Endodermal cell (in vitro differentiated cells): ENCODE measurements at places on chromosomes 1 and 21. TPM values are rescaled to one million over a fixed set of nuclear protein-coding genes. Genes with fewer than 3 reads are reported as not detected.

Gene LAMB3
- total RNA-seq, result 0.53 and 0.59 TPM in 2 replicates

DNA sequence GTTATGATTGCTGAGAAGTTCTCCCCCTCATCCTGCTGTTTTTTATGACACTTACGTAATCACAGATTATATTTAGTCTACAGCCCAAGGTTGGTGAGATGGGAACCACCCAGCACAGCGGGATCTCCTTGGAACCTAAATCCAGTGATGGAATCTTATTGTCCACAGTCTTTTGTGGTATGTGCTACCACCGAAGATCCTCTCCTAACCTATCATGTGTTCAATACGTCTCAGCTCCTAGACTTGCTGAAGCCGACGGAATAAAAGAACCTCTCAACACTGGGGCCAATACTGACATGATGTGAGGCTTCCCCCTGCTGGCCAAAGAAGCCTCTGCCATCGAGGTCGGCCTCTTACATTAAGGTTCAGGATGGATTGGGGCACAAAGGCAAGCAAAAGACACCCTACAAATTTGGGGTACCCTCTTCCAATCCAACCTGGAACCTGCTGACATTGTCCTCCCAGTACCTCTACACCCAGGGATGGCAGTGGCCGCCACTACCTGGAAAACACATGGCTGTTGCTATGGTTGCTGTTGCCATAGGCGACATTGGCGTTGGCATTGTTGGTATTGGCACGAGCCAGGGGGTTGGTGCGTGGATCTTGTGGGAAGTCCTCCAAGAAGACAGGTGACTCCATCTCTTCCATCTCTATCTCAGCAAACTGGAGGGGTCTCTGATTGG lies 19.4 kb upstream of the KIF21B start:
- H3K27ac ChIP-seq, result no peak overlapping the region
- peak; percentile 87 for DNase-seq
- H3K4me3 ChIP-seq, result no peak overlapping the region
- H3K36me3 ChIP-seq, result no peaks in the 10 kb centered on the region
- no peaks in the 10 kb centered on the region for H3K4me1 ChIP-seq
- no peaks in the 10 kb centered on the region for H3K27me3 ChIP-seq

DNA sequence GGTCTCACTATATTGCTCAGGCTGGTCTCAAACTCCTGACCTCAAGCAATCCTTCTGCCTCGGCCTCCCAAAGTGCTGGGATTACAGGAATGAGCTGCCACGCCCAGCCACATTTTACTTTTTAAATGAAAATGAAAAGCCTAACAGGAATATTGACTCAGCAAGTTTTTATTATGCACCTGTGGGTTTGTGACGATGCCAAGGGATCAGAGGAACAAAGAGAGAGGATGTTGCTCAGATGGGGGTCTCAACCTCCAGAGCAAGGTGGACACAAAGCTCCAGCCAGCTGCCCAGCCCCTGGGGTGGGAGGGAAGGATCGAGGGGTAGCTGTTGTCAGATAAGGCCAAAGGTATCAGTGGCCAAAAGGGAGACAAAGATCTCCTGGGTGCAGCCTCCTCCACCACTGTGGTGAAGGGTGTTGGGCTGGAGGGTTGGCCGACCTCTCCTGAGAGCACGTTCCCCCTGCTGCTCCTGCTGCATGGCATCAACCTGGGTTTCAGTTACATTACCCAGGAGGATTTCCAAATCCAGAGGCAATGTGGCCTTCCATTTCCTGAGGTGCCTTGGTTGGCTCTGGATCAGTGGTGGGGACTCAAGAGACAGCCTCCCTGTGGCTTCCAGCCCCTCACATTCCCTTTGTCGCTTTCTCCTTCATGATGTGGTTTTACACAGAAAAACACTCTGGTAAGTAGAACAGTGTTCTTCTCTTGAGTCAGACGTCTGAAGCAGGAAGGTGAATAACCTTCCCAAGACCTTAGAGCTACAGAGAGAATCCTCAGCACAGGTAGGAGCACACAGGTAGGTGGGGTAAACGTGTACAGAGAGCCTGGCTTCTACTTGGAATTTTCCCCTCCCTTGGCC lies 34.2 kb downstream of the ZNF496 start:
- H3K4me1 ChIP-seq, result peaks cover 38% of the 10 kb centered on the region
- H3K36me3 ChIP-seq, result peaks cover 46% of the 10 kb centered on the region
- H3K27ac ChIP-seq, result no peak overlapping the region
- DNase-seq, result peak; percentile 50
- no peaks in the 10 kb centered on the region for H3K27me3 ChIP-seq

Gene TCHHL1
- not detected in 3 replicates for total RNA-seq

DNA sequence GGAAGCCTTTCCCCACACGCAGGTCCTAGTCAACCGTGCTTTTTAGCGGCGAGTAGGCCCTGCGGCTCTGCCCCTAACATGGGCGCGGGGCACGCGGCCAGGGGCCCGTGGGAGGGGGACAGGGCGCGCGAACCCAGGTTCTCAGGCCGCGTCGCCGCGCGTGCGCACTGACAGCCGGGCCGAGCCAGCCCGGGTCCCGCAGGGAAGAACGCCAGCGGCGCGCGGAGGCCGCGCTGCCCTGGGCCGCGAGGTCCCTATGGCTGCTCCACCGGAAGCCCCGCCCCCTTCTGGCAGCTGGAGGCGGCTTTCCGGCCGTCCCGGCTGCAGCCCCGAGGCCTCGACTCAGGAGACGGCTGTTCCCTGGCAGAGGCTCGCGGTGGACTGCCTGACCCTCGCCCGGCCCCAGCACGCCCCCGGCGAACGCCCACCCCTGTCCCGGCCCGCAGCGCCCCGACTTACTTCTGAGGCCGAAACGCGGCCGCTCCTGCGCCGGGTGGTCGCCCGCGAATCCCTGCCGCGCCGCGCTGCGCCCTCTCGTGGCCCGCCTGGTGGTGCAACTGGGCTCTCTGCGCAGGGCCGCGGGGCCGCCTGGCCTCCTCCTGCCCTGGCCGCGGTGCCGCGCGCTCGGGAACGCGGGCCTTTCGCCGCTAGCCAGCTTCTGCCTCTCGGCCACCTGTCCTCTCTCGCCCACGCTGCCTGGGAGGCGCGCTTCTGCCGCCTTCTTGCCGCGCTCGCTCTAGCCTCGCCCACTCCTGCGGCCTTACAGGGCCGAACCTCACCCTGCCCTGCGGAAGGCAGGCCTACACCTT lies 16.6 kb upstream of the RIPPLY3 start:
- no peaks in the 10 kb centered on the region for H3K36me3 ChIP-seq
- peaks cover 8% of the 10 kb centered on the region for H3K27me3 ChIP-seq

DNA sequence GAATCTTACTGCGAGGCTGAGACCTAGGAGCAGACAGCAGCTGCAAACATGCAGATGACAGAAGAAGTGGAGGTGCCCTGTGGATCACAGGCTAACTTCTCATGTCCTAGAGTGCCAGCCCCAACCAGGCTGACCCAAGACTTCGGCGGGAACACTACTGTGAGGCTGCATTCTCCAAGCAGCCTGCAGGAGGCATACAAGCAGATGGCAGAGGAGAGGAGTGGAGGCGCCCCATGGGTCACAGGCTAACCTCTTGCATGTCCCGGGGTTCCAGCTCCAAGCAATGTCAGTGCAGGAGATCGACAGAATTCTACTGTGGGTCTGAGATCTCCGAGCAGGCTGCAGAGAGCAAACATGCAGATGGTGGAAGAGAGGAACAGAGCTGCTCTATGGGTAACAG lies 98.1 kb upstream of the ZNF678 start:
- no peaks in the 10 kb centered on the region for H3K4me1 ChIP-seq
- no peak overlapping the region for H3K4me3 ChIP-seq
- DNase-seq, result peak; percentile 72
- no peaks in the 10 kb centered on the region for H3K36me3 ChIP-seq
- H3K27ac ChIP-seq, result no peak overlapping the region
- H3K27me3 ChIP-seq, result peaks cover 3% of the 10 kb centered on the region

DNA sequence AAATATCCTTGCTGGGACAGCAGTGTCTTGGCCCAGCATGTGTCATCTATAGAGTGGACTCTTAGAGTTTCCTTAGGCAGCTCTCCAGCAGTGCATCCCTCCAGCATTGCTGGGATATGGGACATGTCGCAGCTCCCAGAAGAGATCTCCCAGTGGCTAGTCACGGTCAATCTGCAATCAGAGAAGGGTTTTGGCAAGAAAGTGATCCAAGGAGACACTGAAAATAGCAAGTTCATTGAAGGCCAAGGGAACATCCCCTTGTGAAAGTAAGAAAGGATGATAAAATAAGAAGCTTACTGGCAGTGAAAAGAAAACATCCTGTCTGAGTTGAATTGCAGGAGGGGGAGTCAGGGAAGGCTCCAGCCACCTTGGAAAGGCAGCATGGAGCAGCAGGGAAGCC lies 19.3 kb upstream of the NPL start:
- no peaks in the 10 kb centered on the region for H3K36me3 ChIP-seq
- no peaks in the 10 kb centered on the region for H3K4me1 ChIP-seq
- H3K27ac ChIP-seq, result no peak overlapping the region
- no peaks in the 10 kb centered on the region for H3K27me3 ChIP-seq
- no peak for DNase-seq

Gene KMO
- not detected in 3 replicates for total RNA-seq

- H3K27ac ChIP-seq, result no peak overlapping the region
- peaks cover 7% of the 10 kb centered on the region for H3K4me1 ChIP-seq
- no peak for DNase-seq
- no peak overlapping the region for H3K4me3 ChIP-seq
- no peaks in the 10 kb centered on the region for H3K36me3 ChIP-seq
Observed at GRCh38 chr1:95369985-95370690, 136.1 kb downstream of the RWDD3 start.

Gene FAM3B
- 0.86 to 2.1 TPM (median 1.1 TPM) in 3 replicates for total RNA-seq

GRCh38 chr21:17848228-17848627 lies 29.1 kb upstream of the C21orf91 start:
- no peak for DNase-seq
- H3K27me3 ChIP-seq, result no peaks in the 10 kb centered on the region
- no peak overlapping the region for H3K27ac ChIP-seq
- no peak overlapping the region for H3K4me3 ChIP-seq
- H3K36me3 ChIP-seq, result no peaks in the 10 kb centered on the region

GRCh38 chr1:8681911-8682310 lies 135.5 kb downstream of the RERE start:
- H3K27ac ChIP-seq, result no peak overlapping the region
- no peaks in the 10 kb centered on the region for H3K27me3 ChIP-seq
- no peak for DNase-seq

GRCh38 chr1:206905295-206906164 lies 8.3 kb downstream of the IL24 start:
- peaks cover 55% of the 10 kb centered on the region for H3K27me3 ChIP-seq
- H3K36me3 ChIP-seq, result no peaks in the 10 kb centered on the region
- no peak overlapping the region for H3K4me3 ChIP-seq
- no peak overlapping the region for H3K27ac ChIP-seq
- H3K4me1 ChIP-seq, result no peaks in the 10 kb centered on the region

GRCh38 chr21:41852151-41852928 lies 26.8 kb downstream of the PRDM15 start:
- H3K27ac ChIP-seq, result no peak overlapping the region
- DNase-seq, result no peak
- no peak overlapping the region for H3K4me3 ChIP-seq
- no peaks in the 10 kb centered on the region for H3K27me3 ChIP-seq
- no peaks in the 10 kb centered on the region for H3K4me1 ChIP-seq

DNA sequence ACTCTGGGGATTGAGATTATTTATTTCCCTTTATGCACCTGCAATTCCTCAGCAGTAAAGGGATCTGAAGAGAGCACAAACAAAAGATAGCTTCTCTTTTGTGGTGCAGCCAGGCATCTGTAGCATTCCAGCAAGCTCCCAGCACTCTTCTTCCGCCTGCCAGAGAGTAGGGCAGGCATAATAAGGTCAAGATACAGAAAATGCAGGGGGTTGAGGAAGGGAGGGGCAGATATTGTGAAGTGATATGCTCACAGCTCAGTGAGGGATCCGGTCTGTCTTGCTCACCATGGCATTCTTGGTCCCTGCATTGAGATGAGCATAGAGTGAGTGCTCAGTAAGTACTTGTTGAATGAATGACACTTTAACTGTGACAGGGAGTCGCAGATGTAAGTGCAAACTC lies 23.9 kb downstream of the FASLG start:
- no peak for DNase-seq
- no peaks in the 10 kb centered on the region for H3K27me3 ChIP-seq
- no peak overlapping the region for H3K27ac ChIP-seq
- H3K4me1 ChIP-seq, result peaks cover 15% of the 10 kb centered on the region

DNA sequence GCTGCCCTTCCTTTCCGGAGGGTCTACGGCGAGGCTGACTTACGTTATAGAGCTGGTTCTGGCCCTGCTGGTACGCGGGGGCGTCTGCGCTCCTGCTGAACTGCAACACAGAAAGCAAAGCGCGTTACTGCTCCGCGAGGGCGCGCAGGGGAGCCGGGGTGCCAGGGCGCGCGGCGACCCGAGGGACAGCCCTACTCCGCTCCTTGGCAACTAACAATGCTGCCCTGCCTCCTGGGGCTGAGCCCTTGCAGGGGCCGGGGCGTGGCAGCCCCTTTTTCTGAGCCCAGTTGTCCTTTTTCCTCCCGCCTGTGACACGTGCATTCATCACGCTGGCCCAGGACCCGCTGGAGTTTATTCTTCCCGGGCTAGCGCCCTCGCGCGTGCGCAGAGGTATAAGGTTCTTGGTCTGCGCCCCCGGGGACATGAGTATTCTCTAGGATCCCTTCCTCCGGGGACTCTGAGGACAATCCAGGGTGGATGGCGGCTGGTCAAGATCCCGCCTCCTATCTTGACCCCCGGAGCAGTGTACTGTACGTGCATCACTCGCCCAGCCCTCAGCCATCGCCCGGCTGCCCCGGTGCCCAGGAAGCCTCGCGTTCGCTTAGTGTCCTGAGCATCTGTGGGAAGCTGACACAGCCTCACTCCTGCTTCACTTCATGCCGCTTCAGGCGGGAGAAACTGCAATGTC lies 78.9 kb downstream of the CD247 start:
- peak; percentile 89 for DNase-seq
- H3K27ac ChIP-seq, result no peak overlapping the region
- no peaks in the 10 kb centered on the region for H3K4me1 ChIP-seq
- H3K27me3 ChIP-seq, result peaks cover 35% of the 10 kb centered on the region
- H3K4me3 ChIP-seq, result peak overlapping the region; percentile 77
- H3K36me3 ChIP-seq, result no peaks in the 10 kb centered on the region

Gene SLC6A17
- 0.05 and 0.07 TPM in 2 replicates for total RNA-seq

Gene LORICRIN
- total RNA-seq, result not detected in 3 replicates

DNA sequence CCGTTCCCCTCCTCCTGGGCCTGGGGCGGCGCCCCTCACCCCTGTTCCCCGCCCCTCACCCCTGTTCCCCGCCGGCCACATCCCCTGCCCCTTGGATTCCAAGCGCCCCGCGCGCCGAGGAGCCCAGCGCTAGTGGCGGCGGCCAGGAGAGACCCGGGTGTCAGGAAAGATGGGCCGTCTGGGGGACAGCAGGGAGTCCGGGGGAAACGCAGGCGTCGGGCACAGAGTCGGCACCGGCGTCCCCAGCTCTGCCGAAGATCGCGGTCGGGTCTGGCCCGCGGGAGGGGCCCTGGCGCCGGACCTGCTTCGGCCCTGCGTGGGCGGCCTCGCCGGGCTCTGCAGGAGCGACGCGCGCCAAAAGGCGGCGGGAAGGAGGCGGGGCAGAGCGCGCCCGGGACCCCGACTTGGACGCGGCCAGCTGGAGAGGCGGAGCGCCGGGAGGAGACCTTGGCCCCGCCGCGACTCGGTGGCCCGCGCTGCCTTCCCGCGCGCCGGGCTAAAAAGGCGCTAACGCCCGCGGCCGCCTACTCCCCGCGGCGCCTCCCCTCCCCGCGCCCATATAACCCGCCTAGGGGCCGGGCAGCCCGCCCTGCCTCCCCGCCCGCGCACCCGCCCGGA lies at the start of gene TP73:
TP73 (plus strand) TSS at position 587 of the 618 bp plus-strand sequence. CDS start 29,850 bp downstream, outside the sequence.
- H3K36me3 ChIP-seq, result peaks cover 5% of the 10 kb centered on the region
- H3K27me3 ChIP-seq, result peaks cover 70% of the 10 kb centered on the region
- H3K27ac ChIP-seq, result no peak within 1 kb of the TSS
- DNase-seq, result peak; percentile 74
